ENCODE measurements at places on chromosomes 5 and 9. TPM values are rescaled to one million over a fixed set of nuclear protein-coding genes. Genes with fewer than 3 reads are reported as not detected.

GRCh38 chr9:25964239-25964638 is 286.0 kb upstream of the TUSC1 start:
- peak; percentile 15 for DNase-seq

The SLC4A9 gene
- not detected for polyA plus RNA-seq

DNA sequence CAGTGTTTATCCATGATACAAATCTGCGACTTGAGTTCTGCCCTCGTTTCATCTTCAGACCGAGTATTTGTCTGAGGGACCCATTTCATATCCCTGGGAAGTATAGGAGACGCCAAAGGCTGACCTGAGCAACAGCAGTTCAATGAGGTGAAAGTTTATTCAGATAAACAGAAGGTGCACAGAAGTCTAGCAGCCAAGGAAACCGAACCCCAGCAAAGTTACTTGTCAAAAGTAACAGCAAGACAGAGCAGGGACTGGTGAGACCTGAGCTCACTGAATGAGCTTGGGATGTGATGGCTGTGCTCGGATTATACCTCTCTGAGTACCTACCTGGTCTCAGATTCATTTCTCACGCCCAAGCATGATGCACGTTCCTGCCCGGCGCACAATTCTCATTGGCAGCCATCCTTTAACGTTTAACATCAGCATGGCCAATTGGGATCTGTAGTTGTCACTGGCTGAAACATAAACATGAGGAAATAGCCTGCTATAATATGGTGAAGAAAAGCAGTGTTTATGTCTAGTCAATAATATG is 599 bp downstream of the LYRM7 start:
- no peak for DNase-seq

DNA sequence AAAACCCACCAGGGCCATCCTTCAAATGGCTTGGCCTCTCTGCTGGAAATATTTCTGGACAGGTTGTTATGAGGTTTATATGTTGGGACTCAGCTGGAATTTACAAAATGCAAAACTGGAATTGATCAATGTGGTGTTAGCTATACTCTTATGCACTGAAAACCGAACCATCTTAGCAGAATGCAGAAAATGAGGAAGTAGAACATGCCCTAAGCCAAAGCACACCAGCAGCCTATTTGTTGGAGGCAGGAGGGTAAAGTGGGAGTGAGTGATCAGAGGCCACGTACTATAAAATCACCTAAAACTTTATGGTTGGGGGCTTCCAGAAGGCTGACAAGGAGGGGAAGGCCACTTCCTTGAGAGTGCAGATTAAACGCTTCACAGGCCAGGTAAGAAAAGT is 63.6 kb upstream of the C5orf63 start:
- DNase-seq = no peak

The FBP1 gene
- polyA plus RNA-seq = 0.15 TPM

- no peak for DNase-seq
These were observed 5.2 kb downstream of the SLC31A2 start for GRCh38 chr9:113155911-113156588.

The SURF1 gene
- 46.1 TPM for polyA plus RNA-seq

GRCh38 chr5:177601577-177602457 is 1.9 kb downstream of the B4GALT7 start:
- DNase-seq = no peak

The FIBCD1 gene
- polyA plus RNA-seq = 1.4 TPM

The STK32A gene
- polyA plus RNA-seq = 1.2 TPM

DNA sequence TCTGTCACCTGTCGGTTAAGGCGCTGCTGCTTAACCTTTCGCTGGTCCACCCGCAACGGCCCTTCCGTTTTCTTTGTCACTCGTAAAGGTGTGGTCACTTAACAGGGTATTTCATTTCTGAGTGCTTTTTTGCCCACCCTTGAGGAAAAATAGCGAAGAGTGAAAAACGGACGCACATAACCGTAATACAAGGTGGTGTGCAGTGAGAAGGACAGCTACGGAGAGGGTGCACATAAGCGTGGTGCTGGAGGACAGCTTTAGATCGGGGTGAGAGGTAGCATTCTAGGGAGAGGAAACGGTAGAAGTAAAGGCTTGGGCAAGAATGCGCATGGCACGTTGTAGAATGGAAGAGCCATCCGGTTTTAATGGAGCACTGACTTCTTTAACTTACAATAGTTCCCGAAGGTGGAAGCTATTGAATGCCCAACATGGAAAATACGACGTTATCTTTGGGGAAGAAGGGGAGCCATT is 761 bp downstream of the CCT5 start:
- no peak for DNase-seq

The CDH10 gene
- 0.02 TPM for polyA plus RNA-seq

DNA sequence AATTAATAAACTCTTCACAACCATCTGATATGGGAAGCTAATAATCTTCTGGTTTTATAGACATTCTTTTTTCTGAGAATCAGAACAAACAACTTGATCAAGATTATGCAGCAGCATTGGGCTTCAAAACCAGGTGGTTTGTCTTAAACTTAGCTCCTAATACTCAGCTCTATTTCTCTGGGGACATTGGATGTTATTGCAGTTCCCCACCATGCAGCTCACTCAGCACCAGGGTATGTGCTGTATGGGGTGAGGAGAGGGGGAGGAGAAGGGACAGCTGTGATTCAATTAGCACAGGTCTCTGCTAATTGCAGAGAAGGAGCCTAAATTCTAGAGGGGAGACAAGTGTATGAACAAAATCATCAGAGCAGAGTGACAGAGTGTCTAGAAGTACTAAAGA is 210.7 kb upstream of the TNC start:
- no peak for DNase-seq

The FOXD4L3 gene
- polyA plus RNA-seq = not detected

The CDKN2A gene
- 15.2 TPM for polyA plus RNA-seq

GRCh38 chr5:115522832-115523403 is 21.7 kb downstream of the FEM1C start:
- no peak for DNase-seq

DNA sequence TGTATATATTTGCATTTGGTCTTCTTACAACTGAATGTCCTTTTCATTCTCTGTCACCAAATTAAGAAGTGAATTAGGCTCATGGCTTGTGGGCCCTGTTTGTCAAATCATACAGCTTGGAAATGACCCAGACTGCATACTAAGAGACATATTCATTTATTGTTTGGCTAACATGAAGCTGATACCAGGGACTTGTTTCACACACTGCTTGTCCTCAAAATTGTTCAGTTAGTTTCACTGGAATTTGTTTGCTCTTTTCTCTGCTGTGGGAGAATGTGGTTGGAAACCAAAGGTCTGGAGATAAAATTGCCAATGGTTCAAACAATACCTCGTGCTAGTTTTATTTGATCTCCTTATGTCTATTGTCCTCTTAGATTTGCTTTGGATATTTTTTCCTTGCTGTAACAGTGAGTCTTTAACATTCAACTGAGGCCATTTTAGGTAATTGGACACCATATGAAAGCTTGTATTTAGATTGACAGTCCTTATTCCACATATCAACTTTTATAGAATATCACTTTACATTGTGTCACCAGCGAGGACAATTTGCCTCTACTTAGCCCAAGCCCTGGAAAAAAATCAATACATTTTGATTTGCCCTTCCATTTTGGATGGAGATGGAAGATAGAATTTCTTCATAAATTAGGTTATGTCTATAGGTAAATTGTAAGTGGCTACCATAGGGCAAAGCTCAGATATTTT is 144.3 kb upstream of the MTAP start:
- no peak for DNase-seq

- no peak for DNase-seq
These were observed 25.4 kb upstream of the NR3C1 start for GRCh38 chr5:143428738-143429420.

DNA sequence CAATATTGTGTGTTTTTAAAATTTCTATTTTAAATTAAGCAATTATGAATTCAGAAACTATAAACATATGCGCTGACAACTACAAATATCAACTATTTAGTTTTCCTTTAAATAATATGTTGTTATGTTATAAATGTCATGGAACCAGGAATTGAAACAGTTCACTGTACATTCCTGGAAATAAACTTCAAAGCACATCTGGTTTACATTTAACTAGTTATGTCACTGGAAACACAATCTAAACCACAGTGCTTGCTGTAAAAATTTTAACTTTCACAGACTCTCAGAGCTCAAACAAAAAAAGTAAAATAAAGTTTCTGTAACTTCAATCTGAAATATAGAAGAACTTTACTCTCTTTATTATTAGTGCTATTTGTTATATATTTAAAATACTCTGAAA is 179.2 kb downstream of the FBN2 start:
- peak; percentile 26 for DNase-seq

- no peak for DNase-seq
These were observed 145.7 kb upstream of the ALDH1B1 start for GRCh38 chr9:38246833-38247232.

GRCh38 chr5:179380211-179381035 is 35.2 kb upstream of the ADAMTS2 start:
- no peak for DNase-seq

The ADGRD2 gene
- polyA plus RNA-seq = not detected

DNA sequence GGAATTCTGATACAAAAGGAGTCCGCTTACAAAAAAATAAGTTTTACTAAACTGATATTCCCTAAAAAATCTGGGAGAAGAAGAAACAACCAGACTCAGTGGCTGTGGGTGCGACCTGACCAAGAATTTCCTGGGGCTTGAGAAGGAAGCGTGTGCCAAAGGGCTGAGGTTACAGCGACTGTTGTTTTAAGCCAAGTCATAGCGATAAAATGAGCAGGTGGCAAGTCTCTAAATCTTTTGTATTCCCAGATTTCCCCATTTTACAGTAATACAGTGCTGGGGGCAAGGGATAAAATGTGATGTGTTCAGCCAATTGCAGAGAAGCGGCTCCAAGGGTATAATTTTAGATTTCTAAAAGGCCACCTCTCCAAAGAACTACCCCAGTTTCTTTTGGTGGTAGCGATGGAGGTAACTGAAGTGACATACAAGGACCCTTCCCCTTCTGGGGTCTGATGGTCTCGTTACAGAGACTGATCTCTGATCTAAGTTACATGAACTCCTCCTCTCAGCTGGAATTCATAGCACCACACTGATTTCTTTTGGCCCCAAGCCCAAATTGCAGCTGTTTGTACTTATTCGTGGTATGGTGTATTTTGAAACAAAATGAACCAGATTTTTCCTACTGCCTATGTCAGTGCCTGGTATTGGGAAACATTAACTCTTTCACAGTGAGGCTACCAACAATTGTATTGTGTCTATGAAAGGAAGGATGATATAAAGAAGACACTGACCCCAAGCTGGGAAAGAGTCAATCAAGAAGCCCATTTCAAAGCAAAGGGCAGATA is 41.6 kb downstream of the LPAR1 start:
- DNase-seq = no peak

The DRD1 gene
- polyA plus RNA-seq = not detected

The PCDHA10 gene
- 0.02 TPM for polyA plus RNA-seq

The BRD3 gene
- polyA plus RNA-seq = 6.6 TPM

- DNase-seq = no peak
These were observed 53.7 kb downstream of the MAP1B start for GRCh38 chr5:72160959-72161358.

DNA sequence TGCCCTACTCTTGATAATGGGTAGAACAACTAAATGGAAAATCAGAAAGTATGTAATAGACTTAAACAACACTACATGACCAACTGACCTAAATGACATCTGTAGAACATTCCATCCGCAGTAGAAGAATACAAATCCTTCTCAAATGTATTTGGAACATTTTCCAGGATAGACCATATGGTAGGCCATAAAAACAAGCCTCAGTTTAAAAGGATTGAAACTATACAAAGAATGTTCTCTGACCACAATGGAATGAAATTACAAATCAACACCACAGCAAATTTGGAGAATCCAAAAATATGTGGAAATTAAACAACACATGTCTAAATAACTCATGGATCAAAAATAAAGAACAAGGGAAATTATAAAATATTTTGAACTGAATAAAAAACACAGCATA is 189.2 kb downstream of the NDUFS4 start:
- peak; percentile 58 for DNase-seq

- DNase-seq = no peak
These were observed 154.3 kb downstream of the SPOCK1 start for GRCh38 chr5:137344723-137345322.

The TMEM252 gene
- not detected for polyA plus RNA-seq

The IRX2 gene
- polyA plus RNA-seq = 2.7 TPM

The PLEKHG4B gene
- polyA plus RNA-seq = 1.4 TPM

DNA sequence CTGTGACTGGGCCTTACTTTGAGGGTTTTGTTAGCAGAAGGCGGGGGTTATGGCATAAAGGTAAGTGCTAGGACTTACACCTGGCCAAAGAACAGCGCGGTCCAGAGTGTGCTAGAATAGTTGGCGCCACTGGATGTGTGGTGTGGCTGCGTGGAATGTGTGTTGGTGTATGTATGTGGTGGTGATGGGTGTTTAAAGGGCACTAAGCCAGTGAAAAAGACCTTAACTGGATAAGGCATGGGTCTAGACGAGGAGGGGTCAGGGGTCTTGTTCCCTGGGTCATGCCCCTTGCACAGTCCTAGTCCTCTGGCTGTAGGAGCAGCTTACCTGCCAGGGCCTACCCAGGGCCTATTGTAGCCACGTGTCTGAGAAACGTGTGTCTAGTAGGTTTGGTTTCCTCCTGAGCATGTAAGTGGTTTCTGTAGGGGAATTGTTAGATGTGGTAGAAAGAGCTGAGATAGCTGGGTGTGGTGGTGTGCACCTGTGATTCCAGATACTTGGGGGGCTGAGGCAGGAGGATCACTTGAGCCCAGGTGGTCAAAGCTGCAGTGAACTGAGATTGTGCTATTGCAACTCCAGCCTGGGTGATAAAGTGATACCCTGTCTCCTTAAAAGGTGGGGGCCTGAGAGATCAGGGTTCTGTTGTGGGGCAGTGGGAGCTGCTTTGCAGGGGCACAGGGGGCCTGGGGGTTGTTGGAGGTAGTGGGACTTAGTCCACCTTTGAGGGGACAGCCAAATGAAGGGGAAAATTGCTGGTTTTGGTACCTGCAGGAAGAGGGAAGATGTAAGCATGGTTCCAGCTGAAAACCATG is 55.2 kb downstream of the HSPA4 start:
- no peak for DNase-seq

- DNase-seq = no peak
These were observed 209.0 kb upstream of the MVB12B start for GRCh38 chr9:126117631-126118030.

All from BJ (cell line).